ENCODE measurements at places on chromosomes 7 and 10. TPM values are rescaled to one million over a fixed set of nuclear protein-coding genes. Genes with fewer than 3 reads are reported as not detected.

Gene NKX6-2
- total RNA-seq, result not detected

Gene TEX36
- total RNA-seq, result not detected

Gene C10orf67
- not detected for total RNA-seq

Gene AOAH
- total RNA-seq, result 22.1 TPM

Gene PRSS37
- total RNA-seq, result not detected

Gene TMEM184A
- not detected for total RNA-seq

Gene CALML5
- total RNA-seq, result not detected

Gene FAM25C
- not detected for total RNA-seq

Gene TFPI2
- total RNA-seq, result not detected

Gene SH2B2
- total RNA-seq, result 1.1 TPM

Gene FRMPD2
- total RNA-seq, result not detected

Gene FAM25A
- not detected for total RNA-seq

Gene HTR5A
- total RNA-seq, result not detected

Gene FGFBP3
- 1.9 TPM for total RNA-seq

Gene MYO1G
- total RNA-seq, result 283 TPM

Gene MYPN
- not detected for total RNA-seq

Gene SYT15B
- not detected for total RNA-seq

Gene CTNNA3
- 0.84 TPM for total RNA-seq

Gene PTPN20
- total RNA-seq, result 0.22 TPM

Gene PRLHR
- not detected for total RNA-seq

Gene DENND11
- 40.7 TPM for total RNA-seq
